ENCODE measurements at places on chromosomes 6 and 20. TPM values are rescaled to one million over a fixed set of nuclear protein-coding genes. Genes with fewer than 3 reads are reported as not detected.

The UNC5CL gene
- under 0.01 TPM for total RNA-seq

The ZC3H12D gene
- total RNA-seq = 0.41 TPM

DNA sequence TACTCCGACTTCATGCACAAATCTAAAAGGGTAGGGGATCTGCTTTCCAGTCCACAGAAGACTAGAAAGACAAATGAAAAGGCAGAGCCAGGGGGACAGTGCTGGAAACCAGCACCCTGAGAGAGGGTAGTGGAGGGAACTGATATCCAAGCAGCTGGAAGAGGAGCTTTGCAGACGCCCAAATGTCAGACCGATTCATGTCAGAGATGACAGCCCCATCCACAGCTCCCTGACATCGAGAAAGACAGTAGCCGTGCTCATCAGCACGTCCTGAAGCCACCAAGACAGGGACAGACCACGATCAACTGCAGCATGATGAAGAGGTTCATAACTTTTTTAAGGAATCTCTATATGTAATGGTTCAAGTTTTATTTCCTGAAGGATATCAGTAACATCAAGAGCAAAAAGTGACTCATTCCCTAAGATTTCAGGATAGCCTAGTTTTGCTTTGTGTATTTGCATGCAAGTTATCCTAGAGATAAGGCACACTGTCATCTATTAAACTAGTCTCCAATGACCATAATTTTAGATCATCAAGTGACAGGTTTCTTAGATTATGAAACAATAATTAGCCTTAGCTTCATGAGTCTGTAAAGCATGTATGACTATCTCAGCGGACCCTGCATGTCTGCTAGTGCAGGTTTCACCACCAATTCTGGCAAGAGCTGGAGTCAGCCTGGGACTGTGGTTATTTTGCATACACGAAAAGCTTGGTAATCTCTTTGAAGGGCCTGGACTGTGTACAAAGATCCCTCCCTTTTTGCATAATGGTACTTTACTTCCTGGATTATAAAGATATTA is 43.0 kb downstream of the PRDM1 start:
- DNase-seq = no peak

DNA sequence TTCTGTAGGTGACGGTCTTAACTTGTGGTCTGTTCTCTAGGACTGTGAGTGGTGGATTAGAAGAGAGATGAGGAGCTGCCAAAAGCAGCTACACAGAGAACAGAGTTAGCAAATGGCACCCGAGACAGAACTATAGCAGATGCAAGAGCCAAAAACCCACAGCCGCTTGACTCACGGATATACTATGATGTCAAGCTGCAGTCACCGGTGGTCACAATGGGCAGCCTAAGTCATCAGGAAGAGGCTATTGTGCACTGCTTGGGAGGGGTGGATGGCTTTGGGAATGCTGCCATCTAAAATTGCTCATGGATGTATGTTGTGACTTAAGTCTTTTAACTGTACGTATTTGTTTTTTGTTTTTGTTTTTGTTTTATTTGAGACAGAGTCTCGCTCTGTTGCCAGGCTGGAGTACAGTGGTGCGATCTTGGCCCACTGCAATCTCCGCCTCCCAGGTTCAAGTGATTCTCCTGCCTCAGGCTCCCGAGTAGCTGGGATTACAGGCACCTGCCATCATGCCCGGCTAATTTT is at the start of gene GTSF1L:
Gene GTSF1L, minus strand, starts transcription at position 192 of the 528 bp plus-strand sequence. CDS start 308 bp downstream, outside the sequence.
- DNase-seq = no peak

DNA sequence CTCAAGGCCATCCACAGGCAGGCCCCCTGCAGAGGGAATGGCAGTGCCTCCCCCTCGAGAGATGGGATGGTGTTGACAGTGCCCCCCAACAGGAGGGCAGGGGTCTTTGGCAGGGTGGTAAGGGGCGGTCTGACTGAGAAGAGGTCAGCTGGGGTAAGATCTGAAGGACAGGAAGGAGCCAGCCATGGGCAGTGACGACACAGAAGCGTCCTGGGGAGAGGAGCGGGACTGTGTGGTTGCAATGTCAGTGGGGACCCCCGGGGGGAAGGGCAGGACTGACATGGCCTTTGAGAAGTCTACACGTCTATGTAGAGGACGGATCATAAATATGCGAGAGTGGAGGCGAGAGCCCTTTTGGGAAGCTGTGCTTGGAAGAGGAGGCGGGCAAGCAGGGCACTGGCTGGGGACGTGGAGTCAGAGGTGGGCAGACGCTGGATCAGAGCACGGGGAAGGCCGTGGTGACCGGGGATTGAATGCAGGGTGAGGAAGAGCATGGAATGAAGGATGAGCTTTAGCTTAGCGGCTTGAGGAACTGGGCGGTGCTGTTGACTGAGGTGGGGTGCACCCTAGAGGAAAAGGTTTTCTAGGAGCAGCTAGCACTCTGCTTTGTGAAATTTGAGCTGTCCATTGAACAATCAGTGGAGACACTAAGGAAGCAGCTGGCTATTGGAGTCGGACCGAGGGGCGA is 82.5 kb upstream of the AGPAT4 start:
- DNase-seq = no peak
